Caco-2 (cell line): ENCODE measurements at places on chromosomes 4 and X. TPM values are rescaled to one million over a fixed set of nuclear protein-coding genes. Genes with fewer than 3 reads are reported as not detected.

- DNase-seq = no peak
- no peaks in the 10 kb centered on the region for H3K27me3 ChIP-seq
- no peak overlapping the region for H3K4me3 ChIP-seq
Observed at GRCh38 chr4:186033027-186033426, 35.9 kb upstream of the TLR3 start.

DNA sequence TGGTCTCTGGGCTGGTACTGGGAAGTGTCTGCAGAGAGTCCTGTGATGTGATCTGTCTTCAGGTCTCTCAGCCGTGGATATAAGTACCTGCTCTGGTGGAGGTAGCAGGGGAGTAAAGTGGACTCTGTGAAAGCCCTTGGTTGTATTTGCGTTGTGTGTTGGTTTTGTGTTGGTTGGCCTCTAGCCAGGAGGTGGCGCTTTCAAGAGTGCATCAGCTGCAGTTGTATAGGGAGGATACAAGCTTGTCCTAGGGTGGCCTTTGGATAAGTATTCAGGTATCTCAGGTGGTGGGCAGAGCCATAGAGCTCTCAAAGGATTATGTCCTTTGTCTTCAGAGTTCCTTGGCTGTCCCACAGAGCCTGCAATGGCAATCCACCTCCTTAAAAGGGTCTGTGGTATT is 111.6 kb downstream of the MAGEB17 start:
- DNase-seq = no peak
- H3K4me1 ChIP-seq = no peaks in the 10 kb centered on the region
- H3K36me3 ChIP-seq = no peaks in the 10 kb centered on the region
- no peak overlapping the region for H3K27ac ChIP-seq

GRCh38 chrX:19086102-19086772 is 36.0 kb downstream of the ADGRG2 start:
- no peak overlapping the region for H3K27ac ChIP-seq
- H3K4me3 ChIP-seq = no peak overlapping the region
- H3K36me3 ChIP-seq = no peaks in the 10 kb centered on the region
- no peaks in the 10 kb centered on the region for H3K4me1 ChIP-seq

- no peak for DNase-seq
- H3K36me3 ChIP-seq = no peaks in the 10 kb centered on the region
- H3K27ac ChIP-seq = no peak overlapping the region
- no peak overlapping the region for H3K4me3 ChIP-seq
Observed at GRCh38 chrX:10213716-10214115, 56.9 kb downstream of the CLCN4 start.

GRCh38 chr4:155696726-155697125 is 30.1 kb downstream of the GUCY1A1 start:
- H3K27me3 ChIP-seq = no peaks in the 10 kb centered on the region
- H3K27ac ChIP-seq = no peak overlapping the region
- no peak overlapping the region for H3K4me3 ChIP-seq
- DNase-seq = no peak
- H3K4me1 ChIP-seq = peaks cover 6% of the 10 kb centered on the region; the same call in 1 of the 2 replicates
- H3K36me3 ChIP-seq = no peaks in the 10 kb centered on the region

NHSL2 gene
- 0.18 and 0.39 TPM in 2 replicates for total RNA-seq

SASH3 gene
- total RNA-seq = not detected in 2 replicates

ZNF630 gene
- total RNA-seq = 2.0 and 2.7 TPM in 2 replicates
